ENCODE measurements at places on chromosomes 5 and 9.

- no peak for DNase-seq
Observed at GRCh38 chr5:59842999-59843398, 50.5 kb downstream of the PDE4D start.

- DNase-seq, result no peak
Observed at GRCh38 chr9:19216466-19216865, 14.0 kb upstream of the DENND4C start.

DNA sequence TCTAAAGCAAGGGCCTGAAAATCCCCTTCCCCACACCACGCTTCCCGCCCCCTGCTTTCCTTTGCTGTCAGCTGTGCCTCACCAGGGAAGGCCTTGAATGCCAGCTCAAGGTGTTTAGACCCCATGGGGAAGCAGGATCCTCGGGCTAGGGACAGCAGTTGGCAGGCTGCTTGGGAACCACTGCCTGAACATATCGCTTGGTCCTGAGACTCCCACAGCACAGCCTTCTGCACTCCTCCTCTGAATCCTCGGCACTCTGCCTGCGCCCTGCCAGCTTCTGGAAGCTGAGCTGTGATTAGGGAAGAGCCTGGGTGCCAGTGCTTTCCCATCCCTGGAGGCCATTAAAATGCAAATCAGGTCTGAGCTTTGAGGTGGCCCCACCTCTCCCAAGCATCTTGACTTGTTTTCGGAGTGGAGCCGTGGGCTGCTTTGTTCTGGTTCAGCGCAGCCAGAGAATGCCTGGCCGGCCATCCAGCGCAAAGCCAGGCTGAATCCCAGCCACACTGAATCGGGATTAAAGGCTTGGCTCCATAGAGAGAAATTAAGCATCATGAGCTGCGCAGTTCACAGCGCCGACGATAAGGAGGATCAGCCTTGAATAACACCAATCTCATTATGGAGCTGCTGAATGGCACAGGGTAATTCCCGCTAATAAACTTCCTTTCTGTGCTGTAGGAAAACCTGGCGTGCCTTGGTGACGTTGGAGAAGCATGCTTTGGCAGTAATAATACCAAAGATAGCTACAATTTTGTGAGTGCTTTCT lies 40.0 kb downstream of the AMBP start:
- DNase-seq, result no peak

GRCh38 chr5:126419102-126419501 lies 4.1 kb upstream of the GRAMD2B start:
- no peak for DNase-seq

GRCh38 chr5:71861682-71862081 lies 142.6 kb downstream of the CARTPT start:
- no peak for DNase-seq

Measured in stimulated activated CD8-positive, alpha-beta memory T cell treated with anti-CD3 and anti-CD28 coated beads, Interleukin-4, amount 100 ng/mL, for 4 hours (primary cell).